ENCODE measurements at places on chromosomes 1 and 21.

GRCh38 chr1:50667272-50667671 is 244.0 kb upstream of the DMRTA2 start:
- no peak for DNase-seq

DNA sequence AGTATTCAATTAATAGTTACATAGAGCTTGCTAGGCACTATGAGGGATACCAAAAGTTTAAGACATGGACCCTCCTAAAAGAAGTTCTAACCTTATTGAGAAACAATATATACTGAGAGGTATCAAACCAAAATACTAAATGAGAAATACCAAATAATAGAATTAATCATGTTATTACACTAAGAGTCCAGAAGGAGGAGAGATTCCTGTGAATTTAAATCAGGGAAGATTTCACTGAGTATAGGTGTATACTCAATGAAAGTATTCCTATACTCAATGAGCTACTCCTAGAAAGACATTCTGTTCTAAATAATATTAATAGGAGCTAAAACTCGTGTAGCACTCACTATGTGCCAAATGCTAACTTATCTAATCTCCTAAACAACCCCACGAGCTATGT is 9.4 kb downstream of the CR1L start:
- DNase-seq, result no peak

DNA sequence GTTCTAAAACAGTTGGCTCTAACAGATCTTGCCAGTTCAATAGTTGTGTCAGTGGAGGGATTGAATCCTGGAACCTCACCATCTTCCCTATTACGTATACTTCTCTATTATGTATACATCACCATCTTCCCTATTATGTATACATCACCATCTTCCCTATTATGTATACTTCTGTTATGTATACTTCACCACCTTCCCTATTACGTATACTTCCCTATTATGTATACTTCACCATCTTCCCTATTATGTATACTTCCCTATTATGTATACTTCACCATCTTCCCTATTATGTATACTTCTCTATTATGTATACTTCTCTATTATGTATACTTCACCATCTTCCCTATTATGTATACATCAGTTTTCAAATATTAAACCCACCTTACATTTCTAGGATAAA is 34.4 kb upstream of the HP1BP3 start:
- DNase-seq, result no peak

GRCh38 chr21:44820851-44821250 is 3.0 kb upstream of the SUMO3 start:
- no peak for DNase-seq

GRCh38 chr1:13784971-13785370 is 85.0 kb downstream of the PRDM2 start:
- DNase-seq, result no peak

- DNase-seq, result no peak
Observed at GRCh38 chr1:210920258-210920657, 213.7 kb downstream of the KCNH1 start.

DNA sequence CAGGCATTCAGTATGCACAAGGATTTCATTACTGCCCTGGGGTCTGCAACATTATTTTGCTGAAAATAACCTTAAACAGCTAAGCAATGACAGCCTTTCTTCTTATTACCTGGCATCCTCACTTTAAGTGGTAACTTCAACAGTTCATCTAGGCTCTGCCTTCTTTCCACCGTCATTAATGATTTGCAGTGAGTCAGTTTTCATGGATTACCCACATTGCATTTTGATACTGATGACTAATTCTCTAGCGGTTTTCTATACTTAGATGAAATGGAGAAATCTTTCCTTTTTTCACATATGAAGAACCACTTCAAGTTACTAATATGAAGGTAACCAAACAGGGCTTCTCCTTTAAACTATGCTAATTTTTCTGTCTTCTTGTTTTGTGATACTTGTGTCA is 226.9 kb upstream of the TMPRSS15 start:
- DNase-seq, result no peak

- no peak for DNase-seq
Observed at GRCh38 chr21:41636636-41637630, 129.0 kb upstream of the TMPRSS2 start.

All from stimulated activated CD8-positive, alpha-beta memory T cell treated with anti-CD3 and anti-CD28 coated beads, Interleukin-4, amount 100 ng/mL, for 24 hours (primary cell).